ENCODE measurements at places on chromosomes 1 and 21.

DNA sequence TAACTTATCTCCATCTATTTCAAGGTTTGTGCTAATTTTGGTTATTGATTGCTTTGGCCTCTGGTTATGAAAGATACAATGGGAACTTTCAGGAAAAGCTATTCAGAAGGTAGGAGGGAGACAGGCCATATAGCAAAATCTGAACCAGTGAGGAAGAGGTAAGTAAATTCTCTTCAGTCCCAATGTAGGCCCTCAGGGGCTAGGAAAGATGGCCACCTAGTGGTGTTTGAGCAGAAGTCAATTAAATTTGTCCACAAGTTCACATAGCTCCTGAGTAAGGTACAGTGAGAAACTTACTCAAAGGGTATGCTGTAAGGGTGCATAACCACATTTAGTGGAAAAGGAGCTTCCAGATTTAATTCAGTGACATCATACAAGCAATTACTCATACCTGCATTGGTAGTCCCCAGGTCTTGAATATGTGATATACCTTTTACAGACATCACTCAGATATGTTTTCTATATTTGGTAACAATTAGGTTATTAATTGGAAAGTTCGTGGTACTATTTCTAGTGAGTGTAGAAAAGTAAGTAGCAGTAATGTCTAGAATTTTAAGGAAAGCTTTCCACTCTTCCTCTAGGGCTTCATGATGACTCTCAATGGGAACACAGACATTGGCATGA lies 21.4 kb upstream of the FMO1 start:
- peak; percentile 78 for DNase-seq

GRCh38 chr1:85404408-85404807 lies 60.6 kb downstream of the DDAH1 start:
- DNase-seq, result no peak

- no peak for DNase-seq
Measured at GRCh38 chr21:34313116-34313515, 50.7 kb upstream of the KCNE2 start.

- DNase-seq, result no peak
Measured at GRCh38 chr1:222767152-222767571, 30.2 kb downstream of the FAM177B start.

DNA sequence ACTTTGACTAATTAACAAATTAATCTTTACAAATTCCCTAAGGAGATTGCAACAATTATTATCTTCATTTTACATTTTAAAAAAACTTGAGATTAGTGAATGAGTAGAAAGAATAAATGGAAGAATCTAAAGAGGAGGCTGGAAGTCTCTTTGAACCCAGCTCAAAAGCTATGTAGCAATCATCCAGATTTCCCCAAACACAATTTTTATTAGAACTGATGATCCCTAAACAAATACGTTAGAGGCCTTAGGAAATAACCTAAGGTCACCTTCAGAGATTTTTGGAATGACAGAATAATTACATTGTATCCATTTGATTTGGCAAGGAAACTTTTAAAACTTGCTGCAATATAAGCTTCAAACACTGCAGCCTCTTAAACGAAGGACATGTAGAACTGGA lies 242.4 kb upstream of the LYPLAL1 start:
- DNase-seq, result no peak

DNA sequence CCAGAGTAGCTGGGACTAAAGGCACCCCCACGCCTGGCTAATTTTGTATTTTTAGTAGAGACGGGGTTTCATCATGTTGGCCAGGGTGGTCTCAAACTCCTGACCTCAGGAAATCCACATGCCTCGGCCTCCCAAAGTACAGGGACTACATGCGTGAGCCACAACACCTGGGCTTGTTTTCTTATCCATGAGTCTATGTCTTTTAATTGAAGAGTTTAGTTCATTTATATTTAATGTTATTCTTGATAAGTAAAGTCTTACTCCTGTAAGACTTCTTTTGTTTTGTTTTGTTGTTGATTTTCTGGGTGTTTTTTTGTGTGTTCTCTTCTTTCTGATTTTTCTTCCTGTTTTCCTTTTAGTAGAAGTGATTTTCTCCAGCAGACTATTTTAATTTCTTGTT lies 621.0 kb downstream of the LTN1 start:
- no peak for DNase-seq

All from fibroblast of the conjunctiva (primary cell).